CD4-positive, CD25-positive, alpha-beta regulatory T cell (primary cell): ENCODE measurements at places on chromosomes 1 and 21.

DNA sequence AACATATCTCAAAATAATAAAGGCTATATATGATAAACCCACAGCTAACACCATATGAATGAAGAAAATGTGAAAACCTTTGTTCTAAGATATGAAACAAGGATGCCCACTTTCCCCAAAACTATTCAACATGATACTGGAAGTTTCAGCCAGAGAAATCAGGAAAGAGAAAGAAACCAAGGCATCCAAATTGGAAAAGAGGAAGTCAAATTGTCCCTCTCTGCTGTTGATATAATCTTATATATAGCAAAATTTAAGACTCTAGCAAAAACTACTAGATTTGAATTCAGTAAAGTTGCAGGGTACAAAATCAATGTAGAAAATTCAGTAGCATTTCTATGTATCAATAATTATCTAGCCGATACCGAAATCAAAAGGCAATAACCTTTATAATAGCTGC is 4.3 kb upstream of the OR10Z1 start:
- no peak for DNase-seq

- DNase-seq: no peak
These were observed 3.1 kb downstream of the PTGFRN start for GRCh38 chr1:116912846-116913245.

- DNase-seq: no peak
These were observed 51.6 kb downstream of the NEGR1 start for GRCh38 chr1:72230746-72231145.

DNA sequence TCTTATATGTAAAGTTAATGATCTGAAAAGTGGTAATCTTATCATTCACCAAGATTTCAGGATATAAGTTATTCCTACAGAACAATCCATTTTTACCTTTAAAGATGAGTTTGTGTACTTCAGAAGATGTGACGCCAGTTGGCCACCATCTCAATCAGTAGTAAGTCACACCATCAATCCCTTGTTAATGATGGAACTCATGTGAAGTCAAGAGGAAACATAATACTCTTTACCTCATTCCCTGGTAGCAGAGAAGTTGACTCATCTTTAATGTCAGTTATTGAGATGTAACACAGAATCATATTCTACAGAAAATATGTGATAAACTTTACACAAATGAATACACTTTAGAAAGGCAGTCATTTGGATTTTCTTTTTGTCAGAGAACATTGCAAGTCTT is 38.2 kb downstream of the MRPL39 start:
- no peak for DNase-seq

GRCh38 chr1:213968146-213968825 is 19.5 kb upstream of the PROX1 start:
- no peak for DNase-seq

DNA sequence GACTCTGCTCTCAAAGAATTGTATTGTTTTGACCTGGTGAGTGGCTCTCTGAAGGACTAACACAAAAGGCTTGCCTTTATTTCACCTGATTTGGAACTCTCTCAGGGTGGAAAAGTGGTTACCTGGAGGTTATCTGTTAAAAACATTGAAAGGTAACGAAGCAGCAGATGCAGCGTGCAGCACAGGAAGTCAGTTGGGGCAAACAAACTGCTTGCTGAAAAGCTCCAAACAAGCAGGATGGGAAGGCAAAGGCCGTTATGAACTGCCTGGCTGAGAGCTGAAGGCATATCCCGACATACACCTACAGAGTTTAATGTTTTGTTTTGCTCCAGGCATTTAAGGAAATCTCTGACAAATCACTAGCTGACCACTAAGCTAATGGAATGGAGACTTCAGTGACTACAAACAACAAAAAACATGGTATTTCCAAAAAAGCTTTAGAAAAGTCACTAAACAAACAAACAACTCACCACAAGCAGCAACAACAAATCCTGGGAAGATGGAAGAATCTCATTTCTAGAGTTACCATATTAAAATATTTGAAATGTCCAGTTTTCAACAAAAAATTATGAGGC is 44.3 kb upstream of the BATF3 start:
- DNase-seq: peak; percentile 19

DNA sequence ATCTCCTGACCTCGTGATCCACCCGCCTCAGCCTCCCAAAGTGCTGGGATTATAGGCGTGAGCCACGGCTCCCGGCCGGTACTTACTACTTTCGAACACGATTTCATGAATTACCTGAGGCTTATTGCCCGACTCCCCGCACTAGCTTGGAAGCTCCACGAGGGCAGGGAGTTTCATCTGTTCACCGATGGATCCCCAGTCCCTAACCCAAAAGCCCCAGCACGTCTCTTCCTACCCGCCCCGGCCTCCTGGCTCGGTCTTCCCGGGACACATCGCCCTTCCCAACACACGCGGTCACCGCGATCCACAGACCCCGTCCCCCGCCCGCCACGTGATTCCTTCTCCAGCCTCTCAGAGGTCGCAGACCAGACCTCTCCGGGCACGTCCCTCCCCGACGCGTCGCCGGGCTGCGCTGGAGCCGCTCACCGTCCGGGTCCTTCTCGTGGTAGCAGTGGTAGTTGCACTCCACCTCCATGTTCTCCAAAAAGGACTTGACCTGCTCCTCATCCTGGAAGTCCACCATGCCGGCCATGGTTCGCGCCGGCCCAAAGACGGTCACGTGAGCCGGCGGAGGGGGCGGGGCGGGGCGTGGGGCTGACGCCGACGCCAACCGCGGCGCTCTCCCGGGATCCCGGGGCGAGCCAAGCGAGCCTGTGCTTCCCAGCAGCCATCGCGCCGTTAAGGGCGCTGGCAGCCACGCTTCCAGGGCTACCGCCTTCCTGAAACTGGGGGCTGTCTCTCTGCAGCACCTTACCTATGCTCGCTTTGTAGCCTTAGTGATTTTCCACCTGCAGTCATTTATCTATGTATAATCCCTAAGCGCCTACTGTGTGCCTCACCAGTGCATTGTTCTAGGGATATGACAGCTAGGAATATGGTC is at the start of gene COA7:
TSS of gene COA7 (minus strand) at position 553 of the 880 bp plus-strand sequence. CDS start at position 532, 21 bp downstream.
- DNase-seq: peak; percentile 35
